Activated T-helper 17 cell treated with anti-CD3 and anti-CD28 coated beads, Interleukin-2, amount 50 U/mL, for 72 hours (primary cell): ENCODE measurements at places on chromosomes 6 and 20. TPM values are rescaled to one million over a fixed set of nuclear protein-coding genes. Genes with fewer than 3 reads are reported as not detected.

LY6G6C gene
- total RNA-seq: not detected

PTGIS gene
- total RNA-seq: 0.56 TPM

FABP7 gene
- not detected for total RNA-seq

ARFGEF3 gene
- total RNA-seq: 3.6 TPM

OR2J3 gene
- total RNA-seq: not detected

POLR1H gene
- total RNA-seq: 59.5 TPM

IDH3B gene
- total RNA-seq: 123 TPM

ZKSCAN8 gene
- 42.7 TPM for total RNA-seq

FAM210B gene
- total RNA-seq: 3.6 TPM

CHRNA4 gene
- not detected for total RNA-seq
